ENCODE measurements at places on chromosomes 5 and 9. TPM values are rescaled to one million over a fixed set of nuclear protein-coding genes. Genes with fewer than 3 reads are reported as not detected.

The PSD2 gene
- polyA plus RNA-seq: 243 TPM

The MEGF10 gene
- polyA plus RNA-seq: 0.55 TPM

The MEIKIN gene
- polyA plus RNA-seq: 0.85 TPM

The STPG3 gene
- not detected for polyA plus RNA-seq

The GABRG2 gene
- 568 TPM for polyA plus RNA-seq

The CANX gene
- 264 TPM for polyA plus RNA-seq

The NIPSNAP3A gene
- polyA plus RNA-seq: 84.8 TPM

Data from Purkinje cell (primary cell).